ENCODE measurements at places on chromosomes 6 and 20. TPM values are rescaled to one million over a fixed set of nuclear protein-coding genes. Genes with fewer than 3 reads are reported as not detected.

- DNase-seq = no peak
These were observed 100.4 kb downstream of the MYO6 start for GRCh38 chr6:75849329-75850025.

DNA sequence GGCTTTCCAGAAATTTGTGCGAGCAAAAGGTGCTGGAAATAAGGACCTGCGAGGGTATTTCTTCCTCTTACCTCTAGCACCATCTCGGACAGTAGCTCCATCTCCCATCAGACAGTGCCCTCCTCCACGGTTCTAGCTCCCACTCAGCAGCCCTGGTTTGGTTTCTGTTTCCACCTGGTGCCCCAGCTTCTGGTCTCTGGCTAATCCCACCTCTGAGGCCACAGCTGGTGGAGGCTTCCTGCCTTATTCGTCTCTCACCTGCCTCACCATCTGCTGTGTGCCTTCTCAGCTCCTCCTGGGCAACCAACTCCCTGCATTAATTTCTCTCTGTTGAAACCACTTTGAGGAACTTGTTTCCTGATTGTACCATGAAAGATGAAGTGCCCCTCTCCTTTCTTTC, 162.4 kb upstream of the CDYL start:
- DNase-seq = no peak

DNA sequence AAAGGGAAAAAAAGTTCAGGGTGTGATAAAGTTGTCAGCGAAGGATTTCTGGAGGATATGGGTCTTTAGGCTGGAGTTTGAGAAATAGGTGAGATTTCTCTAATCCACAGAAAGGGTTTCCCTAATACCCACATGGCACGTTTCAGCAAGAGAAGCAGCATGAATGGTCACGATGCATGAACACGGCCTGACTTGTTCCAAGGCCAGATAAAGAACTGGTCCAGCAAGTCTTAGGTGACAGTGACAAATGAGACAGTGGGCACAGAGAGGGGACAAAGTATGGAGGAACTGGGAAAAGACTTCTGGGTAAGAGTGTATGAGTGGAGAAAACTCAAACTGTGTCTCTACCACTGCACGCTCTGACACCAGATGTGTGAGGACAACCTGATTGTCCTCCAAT, 262.0 kb upstream of the FOXQ1 start:
- DNase-seq = no peak

DNA sequence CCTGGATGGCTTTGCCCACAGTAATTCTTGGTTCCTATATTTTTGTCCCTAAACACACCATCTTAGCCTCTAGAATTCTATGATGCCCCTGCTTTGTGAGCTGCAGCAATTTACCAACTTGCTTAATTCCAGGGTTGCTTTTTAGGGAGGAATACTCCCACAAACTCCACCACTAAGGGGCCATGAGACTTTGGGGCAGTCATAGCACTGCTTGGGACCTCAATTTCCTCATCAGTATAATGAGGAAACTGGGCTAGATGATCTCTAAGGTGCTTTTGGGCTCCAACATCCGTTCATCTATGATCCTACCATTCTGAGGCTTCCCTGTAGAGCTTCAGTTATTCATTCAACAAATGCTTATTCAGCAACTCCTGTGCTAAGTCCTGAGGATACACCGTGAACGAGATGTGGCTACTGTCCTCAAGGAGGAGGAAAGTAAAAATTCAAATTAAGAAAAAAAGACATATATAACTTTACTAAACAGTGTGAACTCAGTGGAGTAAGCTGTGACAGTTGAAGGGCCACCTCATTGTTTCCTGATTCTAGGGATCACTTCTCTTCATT, 75.3 kb downstream of the PRDM1 start:
- no peak for DNase-seq

- DNase-seq = peak; percentile 54
These were observed 39.2 kb upstream of the RNF8 start for GRCh38 chr6:37314487-37315156.

Gene FANCE
- 14.7 TPM for total RNA-seq

Gene GPR6
- 0.41 TPM for total RNA-seq

GRCh38 chr6:105907991-105908390, 178.1 kb upstream of the PRDM1 start:
- no peak for DNase-seq

DNA sequence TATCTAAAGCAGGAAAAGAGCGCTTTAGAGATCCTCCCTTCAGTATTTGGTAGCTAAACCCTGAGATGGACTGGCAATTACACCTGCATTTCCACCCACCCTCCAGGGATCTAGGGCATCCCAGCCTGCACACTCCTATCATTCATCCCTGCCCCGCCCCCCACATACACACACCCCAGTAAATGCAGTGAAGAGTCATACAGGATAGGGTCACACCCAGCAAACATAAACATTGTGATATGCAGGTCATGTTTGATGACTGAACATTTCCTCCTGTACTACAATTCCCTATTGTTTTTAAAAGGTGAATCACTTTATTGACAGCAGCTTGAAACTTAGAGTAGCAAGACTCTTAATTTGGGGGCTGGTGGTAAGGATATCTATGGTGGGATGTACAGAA, 112.9 kb downstream of the FOXO3 start:
- no peak for DNase-seq

DNA sequence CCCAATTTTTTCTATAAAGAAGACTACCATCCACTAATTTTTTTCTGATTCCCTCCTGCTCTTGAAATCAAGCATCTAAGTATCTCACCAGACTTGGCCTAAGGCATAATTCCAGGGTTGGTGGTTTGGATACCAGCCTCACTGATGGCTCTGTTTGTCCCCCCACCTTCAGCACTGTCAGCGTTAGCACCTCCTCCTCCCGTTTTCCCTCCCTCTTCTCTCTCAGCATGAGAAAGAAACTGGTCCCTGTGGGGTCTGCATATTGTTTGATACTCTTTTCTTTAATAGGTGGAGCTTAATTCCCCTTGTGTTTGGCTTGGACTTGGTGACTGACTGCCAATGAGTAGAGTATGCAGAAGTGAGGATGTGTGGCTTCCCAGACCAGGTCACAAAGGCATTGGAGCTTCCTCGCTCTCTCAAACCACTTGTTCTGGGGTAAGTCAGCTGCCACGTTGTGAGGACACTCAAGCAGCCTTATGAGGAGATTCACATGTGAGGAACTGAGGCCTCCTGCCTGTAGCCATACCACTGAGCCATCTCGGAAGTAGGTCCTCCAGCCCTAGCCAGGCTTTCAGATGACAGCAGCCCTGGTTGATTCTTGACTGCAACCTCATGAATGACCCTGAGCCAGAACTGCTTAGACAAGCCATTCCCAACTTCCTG, 65.2 kb downstream of the RIOK1 start:
- DNase-seq = no peak

Gene RREB1
- 44.7 TPM for total RNA-seq

- no peak for DNase-seq
These were observed 39.4 kb downstream of the RRBP1 start for GRCh38 chr20:17642404-17643269.

Gene SYNCRIP
- total RNA-seq = 79.6 TPM

Gene IL20RA
- 4.6 TPM for total RNA-seq

DNA sequence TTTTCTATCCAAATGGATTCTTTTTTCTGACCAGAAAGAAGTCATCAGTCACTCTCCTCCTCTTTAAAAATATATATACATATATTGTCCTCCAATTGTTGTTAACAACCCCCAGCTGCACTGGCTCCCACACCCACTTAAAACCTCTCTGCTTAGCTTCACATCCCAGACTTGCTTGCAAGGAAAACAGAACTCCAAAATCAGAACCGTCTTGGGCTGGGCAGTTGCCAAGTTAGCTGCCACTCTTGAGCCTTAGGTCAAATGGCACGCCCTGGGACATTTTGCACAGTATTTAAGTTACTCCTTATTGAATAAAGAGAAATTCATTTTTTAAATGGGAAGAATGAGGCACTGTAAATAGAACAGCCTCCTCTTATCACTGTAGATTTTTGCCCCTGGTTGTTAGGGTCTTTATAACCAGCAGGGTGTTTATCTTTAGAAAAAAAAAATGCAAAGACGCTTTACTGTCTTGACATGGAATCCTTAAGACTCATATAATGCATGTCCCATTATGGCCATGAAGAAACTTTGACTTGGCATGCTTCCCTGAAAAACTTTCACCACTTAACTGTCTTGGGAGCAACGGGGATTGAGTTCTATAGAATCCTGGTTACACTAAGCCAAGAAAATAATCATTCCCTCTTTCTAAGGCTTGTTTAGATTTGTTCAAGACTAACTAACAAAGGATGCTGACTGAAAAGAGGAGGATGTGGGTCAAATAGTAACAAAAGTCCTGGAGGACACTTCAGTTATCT, 204.5 kb downstream of the ISM1 start:
- DNase-seq = peak; percentile 35

Gene MUC22
- total RNA-seq = 0.21 TPM

Gene MDN1
- total RNA-seq = 36.0 TPM

GRCh38 chr20:8913456-8913855, 155.4 kb upstream of the PLCB4 start:
- DNase-seq = no peak

DNA sequence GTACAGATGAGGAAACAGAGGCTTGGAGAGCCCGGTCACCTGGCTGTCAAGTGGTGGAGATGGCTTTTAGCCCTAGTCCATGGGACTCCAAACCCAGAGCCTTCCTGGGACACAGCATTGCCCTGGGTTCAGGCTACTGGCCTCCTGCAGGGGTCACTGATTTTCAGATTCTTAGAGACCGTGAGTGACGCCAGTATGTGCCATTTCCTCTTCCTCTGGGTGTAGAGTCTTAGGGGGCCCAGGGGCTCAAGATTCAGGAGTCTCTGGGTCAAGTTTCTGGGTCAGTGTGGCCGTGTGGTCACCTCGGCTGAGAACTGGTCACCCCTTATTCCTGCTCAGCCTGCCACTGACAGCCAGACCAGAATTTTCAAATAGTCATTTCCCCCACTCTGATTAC, 574 bp downstream of the ARHGAP40 start:
- no peak for DNase-seq

DNA sequence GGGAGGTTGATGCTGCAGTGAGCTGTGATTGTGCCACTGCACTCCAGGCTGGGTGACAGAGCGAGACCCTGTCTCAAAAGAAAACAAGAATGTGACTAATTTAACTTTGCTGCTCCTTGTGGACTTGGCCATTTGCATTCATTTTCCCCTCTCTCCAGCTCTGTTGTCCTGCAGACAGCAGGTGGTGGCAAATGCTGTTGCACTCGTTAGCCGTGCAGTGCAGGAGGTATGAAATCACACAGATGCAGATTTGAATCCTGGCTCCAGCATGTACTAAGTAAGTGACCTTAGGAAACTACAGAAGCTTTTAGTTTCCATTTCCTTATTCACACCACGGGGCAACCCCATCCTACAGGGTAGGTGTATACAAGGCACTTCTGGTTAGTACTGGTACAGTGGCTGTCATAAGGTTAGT, 9.6 kb upstream of the BEND3 start:
- no peak for DNase-seq

DNA sequence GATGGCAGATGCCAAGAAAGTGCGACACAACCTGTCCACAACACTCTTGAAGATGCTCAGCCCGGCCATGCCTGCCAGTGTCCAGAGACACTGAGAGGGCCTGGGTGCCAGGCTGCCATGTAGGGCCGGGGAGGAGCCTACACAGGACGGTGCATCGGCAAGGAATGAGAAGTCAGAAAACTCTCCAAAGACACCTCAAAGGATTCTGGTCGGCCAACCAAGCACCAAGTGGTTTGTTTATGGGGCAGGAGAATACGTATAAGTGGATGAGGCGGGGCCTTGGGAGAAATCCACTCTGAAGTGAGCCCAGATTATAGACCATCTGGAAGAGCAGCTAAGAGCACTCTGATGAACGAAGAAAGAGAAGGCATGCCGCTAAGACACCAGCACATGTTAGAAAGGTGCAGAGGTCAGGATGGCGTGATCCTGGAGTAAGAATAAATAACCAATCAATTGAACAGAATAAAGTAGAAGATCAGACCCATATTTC, 120.7 kb upstream of the FOXQ1 start:
- DNase-seq = no peak

DNA sequence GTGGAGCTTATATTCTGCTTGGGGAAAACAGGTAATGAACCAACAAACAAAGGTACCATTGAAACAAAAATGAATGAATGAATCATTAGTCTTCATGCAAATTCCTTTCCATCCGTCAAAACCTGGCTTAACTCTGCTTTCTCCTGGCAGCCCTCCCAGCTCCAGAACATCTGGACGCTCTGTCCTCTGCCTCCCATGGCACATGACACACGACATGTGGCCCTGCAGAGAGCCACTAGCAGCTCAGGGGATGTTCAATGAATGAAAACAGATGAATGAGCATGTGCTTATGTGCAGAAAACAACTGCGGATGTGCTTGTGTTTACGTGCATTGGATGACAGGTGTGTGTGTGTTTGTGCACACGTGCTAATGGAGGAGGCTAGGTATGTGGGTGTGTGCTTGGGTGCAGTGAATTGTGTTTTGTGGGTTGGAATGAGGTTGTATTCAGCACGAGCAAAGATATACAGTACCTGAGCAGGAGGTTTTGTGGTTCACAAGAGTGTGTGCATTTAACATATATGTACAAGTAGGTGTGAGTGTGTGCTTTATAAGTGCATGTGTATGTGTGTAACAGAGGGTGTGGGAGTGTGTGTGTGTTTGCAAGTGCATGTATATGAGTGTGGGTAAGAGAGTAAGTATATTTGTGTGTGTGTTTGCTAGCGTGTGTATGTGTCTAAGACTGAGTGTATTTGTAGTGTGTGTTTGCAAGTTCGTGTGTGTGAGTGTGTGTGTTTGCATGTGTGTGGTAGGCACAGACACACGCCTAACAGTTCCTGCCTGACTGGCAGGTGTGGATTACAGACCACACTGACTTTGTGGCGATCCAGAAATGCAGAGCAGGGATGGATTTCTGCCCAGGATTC, 374.1 kb upstream of the SULF2 start:
- DNase-seq = peak; percentile 71

Gene SPATS1
- total RNA-seq = not detected

Gene ANKRD66
- total RNA-seq = 0.31 TPM

Gene PACRG
- 11.5 TPM for total RNA-seq

Gene MYH7B
- 6.1 TPM for total RNA-seq

- DNase-seq = no peak
These were observed 204.5 kb downstream of the UBE3D start for GRCh38 chr6:82861121-82861520.

DNA sequence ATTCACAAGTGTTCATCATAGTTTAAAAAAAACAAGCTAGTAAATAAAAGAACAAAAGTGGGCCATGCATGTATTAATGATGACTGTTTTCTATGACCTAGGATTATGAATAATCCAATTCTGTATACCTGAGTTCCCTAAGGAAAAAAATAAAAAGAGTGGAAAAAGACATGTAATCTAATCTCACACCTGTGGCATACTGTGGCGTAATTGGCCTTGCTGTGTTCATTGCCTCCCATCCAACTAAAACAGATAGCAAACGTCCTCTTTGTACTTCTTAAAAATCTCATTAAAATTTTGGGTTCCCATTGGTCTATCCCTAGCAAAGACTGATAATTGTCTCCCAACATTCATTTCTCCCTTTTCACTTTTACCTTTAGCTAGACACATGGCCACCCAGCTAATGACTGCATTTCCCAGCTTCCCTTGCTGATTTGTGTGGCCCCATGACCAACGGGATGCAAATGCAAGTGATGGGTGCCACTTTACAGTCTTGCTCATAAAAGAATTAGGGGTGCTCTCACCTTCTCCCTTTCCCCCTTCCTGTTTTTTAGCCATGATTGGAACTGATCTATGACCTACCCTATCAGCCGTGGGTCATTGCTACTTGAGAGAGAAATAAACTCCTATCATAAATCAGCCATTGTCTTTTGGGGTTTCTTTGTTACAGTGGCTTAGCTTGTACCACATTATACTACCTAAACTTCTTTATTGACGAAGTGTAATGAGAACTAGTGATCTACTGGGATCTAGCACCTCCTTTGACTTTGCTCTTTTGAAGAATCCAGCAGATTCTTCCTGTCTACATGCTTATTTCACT, 32.0 kb upstream of the TBC1D22B start:
- DNase-seq = no peak

Gene RRAGD
- total RNA-seq = 72.8 TPM

Gene TSBP1
- total RNA-seq = not detected

Gene TTLL9
- 1.0 TPM for total RNA-seq
